ENCODE measurements at places on chromosomes 16 and 17.

DNA sequence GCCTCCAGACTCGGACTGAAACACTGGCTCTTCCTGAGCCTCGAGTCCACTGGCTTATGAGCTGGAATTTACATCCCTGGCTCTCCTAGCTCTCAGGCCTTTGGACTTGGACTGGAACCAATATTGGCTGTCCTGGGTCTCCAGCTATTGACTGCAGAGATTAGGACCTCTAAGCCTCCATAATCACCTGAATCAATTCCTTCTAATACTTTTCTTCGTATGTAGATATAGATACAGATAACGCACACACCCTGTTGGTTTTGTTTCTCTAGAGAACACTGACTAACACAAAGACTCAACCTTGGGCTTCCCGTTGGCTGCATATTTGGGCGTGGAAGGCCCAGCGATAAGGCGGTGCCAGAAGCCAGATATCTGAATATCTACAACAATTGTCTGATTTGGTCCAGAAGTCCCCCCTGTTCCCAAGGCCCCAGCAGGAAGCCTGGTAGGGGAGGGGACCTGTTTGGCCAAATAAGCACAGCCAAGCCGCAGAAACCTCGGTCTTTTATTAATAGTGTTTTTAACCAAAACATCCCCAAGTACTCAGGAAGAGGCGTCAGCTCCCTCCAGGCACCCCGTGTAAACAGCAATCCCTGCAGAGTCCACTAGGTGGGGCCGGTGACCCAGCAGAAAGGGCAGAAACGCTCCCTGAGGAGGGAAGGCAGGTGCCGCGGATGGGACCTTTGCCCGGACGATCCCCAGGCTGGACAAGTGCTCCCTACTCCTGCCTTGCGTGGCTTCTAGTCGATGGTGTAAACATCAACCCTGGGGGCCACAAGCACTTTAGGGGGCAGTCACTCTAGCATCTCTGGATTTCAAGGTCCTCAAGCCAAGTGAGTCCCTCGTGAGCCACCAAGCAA lies 57.0 kb downstream of the ABR start:
- DNase-seq: peak; percentile 83

- DNase-seq: peak; percentile 68
Measured at GRCh38 chr17:61412143-61412859, 12.7 kb downstream of the TBX2 start.

- no peak for DNase-seq
Measured at GRCh38 chr17:32114536-32114935, 27.8 kb upstream of the RHOT1 start.

GRCh38 chr16:27924411-27925118 lies 138.9 kb downstream of the GSG1L start:
- peak; percentile 2 for DNase-seq

DNA sequence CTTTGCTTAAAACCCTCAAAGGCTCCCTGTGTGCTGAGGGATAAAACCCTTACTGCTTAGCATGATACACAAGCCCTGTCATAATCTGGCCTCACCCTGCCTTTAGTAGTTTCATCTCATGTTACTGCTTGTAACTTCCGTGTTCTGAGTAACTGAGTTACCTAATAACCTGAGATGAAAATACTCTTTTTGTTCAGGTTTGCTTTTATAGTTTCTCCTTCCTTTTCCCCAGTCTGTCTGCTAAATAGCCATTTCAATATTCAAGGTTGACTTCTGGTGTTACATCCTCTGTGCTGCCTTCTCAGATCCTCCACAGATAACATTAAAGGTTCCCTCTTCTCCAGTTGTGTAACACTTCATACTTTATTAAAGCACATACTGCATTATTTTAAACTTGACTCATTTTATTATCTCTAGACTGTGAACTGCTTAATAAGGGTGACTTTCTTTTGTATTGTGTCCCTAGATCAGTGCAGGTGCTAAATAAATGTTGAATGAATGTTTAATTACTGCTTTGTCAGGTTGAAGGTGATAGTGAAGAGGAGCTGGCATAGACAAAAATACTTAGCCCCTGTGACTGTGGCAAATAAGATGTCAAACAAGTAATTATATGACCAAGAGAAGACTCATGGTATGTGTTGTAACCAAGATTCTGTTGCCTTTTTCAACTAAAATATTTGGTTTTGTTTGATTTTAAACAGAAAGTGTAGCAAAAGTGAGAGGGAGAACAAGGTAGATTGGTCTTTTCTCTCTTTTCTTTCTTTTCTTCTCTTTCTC lies 47.8 kb downstream of the NFAT5 start:
- DNase-seq: peak; percentile 12

DNA sequence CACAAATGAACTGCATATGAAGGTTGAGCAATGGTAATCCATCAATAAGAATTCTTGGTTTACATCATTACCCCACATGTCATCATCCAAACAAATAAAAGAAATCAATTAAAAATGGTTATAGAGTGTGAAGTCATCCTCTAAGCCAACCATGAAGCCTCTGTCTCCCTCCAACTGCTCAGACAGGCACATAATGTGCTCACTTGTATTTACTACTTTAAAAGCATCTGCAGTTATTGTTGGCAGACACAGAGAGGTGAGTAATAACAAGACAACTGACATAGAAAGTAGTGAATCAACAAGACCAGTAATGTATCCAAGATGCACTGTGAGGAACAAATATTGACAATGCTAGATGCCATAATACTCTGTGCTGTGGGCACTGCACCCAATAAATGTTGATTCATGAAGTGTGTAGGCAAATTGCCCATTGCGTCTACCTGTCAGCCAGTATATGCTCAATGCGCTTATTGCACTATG lies 20.0 kb downstream of the ADAMTS18 start:
- DNase-seq: peak; percentile 15

GRCh38 chr16:89845417-89845816 lies 17.1 kb downstream of the SPIRE2 start:
- no peak for DNase-seq

DNA sequence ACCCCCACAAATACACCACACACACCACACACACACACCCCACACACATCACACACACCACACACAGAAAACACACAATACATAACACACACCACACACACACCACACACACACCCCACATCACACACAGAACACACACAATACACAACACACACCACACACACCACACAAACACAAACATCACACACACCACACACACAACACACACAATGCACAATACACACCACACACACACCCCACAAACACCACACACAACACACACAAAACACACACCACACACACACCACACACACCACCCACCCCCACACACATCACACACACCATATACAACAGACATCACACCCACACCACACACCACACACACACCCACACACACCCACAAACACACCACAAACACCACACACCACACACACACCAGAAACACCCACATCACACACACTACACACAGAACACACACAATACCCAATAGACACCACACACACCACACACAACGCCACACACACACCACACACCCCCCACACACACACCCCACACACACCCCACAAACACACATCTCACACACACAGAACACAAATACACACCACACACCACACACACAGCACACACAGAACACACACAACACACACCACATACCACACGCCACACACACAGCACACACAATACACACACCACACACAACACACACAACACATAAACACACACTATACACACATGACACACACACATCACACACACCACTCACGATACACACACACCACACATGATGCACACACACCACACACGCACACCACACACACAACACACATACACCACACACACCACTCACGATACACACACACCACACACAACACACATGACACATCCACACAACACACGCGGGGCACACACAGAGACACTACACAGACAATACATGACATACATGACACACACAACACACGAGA lies 11.0 kb upstream of the GCGR start:
- no peak for DNase-seq
